ENCODE measurements at places on chromosomes 6 and 20.

- DNase-seq: no peak
These were observed 691 bp downstream of the ATRN start for GRCh38 chr20:3471397-3472021.

GRCh38 chr6:42996513-42996912 lies 12.1 kb downstream of the PPP2R5D start:
- DNase-seq: no peak

DNA sequence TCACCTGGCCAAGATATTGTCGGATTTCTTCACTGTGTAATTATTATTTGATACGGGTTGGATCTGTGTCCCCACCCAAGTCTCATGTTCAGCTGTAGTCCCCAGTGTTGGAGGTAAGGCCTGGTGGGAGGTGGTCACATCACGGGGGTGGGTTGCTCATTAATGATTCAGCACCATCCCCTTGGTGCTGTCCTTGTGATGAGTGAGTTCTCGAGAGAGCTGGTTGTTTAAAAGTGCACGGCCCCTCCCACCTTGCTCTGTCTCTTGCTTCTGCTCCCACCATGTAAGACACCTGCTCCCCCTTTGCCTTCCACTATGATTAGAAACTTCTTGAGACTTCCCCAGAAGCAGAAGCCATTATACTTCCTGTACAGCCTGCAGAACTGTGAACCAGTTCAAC lies 173.9 kb upstream of the PMEPA1 start:
- no peak for DNase-seq

DNA sequence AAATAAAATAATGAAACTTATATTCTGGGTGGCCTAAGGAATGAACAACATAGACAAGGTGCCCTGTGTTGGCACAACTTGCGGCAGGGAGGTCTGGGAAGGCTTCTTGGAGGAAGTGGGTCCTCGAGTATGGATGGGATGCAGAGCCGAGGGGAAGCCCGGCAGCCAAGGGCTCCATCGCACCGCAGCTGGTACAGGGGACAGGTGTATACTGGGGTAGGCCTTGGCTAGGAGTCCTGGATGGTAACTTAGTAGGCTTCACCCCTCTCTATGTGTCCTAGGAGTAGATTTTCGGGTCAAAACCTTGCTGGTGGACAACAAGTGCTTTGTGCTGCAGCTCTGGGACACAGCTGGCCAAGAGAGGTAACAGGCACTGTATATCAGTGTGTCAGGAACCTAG lies 28.0 kb downstream of the RAB44 start:
- no peak for DNase-seq

GRCh38 chr6:170278743-170279094 lies 12.2 kb downstream of the DLL1 start:
- DNase-seq: no peak

GRCh38 chr6:114785235-114786127 lies 442.7 kb upstream of the HS3ST5 start:
- no peak for DNase-seq

DNA sequence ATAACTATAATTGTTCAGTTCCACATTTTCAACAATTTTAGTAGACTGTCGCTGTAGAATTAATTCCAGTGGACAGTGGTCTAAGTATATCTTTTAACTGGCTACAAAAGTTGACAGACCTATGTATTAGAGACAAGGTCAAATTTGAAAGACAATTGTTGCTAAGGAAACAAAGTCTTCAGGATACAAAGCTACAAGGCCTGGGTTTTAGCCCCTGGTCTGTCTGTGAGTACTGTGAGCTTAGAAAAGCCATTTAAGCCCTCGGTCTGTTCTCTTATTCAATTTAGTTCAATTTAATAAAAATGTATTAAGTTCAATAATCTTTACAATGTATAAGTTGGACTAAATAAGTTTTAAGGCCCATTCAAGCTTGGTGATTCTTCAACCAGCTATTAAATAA lies 352.5 kb downstream of the HDGFL1 start:
- DNase-seq: no peak

GRCh38 chr6:105469946-105470345 lies 67.1 kb upstream of the PREP start:
- no peak for DNase-seq

DNA sequence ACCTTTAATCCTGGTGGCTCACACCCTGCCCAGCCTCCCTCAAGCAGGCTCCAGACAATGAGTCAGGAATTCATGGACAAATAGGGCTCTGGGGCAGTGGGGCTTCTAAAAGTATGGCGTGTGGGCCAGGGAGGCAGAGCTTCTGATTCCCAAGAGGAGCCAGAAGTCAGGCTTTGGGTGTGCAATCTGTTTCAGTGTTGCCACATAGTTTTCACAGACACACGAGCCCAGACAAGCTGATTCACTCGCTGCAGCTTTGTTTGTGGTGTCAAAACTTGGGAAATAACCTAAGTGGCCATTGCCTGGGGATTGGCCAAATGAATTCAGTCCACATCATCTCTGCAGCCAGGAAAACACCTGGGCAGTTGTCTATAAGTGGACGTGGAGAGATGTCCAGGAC lies 9.2 kb downstream of the PEDS1 start:
- no peak for DNase-seq

GRCh38 chr6:112935402-112936078 lies 588.4 kb downstream of the RFPL4B start:
- no peak for DNase-seq

DNA sequence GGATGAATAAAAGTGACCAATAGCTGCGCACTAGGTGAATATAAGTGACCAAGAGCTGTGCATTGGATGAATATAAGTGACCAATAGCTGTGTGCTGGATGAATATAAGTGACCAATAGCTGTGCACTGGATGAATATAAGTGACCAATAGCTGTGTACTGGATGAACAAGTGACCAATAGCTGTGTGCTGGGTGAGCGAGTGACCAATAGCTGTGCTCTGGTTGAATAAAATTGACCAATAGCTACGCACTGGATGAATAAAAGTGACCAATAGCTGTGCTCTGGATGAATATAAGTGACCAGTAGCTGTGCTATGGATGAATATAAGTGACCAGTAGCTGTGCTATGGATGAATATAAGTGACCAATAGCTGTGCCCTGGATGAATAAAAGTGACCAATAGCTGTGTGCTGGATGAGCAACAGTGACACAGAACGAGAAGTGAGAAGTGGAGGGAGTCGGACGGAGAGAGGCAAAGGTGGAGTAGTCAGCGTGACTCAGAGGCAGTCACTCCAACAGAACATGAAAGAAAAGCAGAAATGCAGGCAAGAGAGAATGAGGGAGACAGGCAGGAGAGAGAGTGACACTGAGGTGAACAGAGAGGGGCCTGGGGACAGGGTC lies 38.5 kb downstream of the RBM38 start:
- no peak for DNase-seq

DNA sequence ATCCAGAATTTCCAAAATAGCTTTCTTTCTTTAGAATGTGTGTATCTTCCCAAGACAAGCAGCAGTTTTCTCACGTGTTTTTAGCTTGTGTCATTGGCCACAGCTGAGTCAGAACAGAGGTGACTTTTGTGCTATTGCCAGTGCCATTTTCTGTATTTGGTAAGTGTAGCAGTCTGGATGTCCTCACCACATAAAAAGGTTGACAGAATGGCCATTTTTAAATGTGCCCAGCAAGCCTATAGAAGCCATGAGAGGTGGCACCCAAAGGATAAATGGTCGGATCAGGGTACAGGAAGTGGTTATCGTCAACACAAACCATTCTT lies 269.5 kb upstream of the HSF2 start:
- no peak for DNase-seq

DNA sequence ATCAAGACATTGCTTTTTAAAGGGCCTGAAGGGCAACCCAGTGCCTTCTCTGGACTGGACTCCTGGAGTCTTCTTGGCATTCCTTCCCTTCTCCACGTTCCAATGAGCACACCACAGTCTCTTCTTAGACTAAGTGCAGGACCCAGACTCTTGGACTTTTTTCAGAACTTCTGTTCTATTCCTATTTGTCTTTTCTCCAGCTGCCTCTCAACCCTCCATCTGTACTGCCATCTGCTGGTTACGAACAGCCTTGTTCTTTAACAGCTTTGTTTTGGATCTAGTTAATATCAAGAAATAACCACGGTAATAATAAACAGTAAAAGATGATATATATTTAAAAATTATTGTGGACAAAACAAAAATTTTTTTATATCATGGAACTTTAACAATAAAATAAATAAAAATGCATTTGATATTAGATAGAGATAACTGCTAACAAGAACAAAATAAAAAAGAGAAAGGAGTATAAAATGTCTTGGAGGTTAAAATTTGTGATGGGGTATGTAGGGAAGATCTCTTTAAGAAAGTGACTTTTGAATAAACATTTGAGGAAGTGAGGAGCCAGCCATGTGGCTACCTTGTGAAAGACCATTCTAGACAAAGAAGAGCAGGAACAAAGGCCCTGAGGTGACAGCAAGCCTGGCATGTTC lies 105.1 kb upstream of the HCRTR2 start:
- DNase-seq: no peak

GRCh38 chr20:2104236-2104635 lies 2.6 kb downstream of the STK35 start:
- DNase-seq: no peak

DNA sequence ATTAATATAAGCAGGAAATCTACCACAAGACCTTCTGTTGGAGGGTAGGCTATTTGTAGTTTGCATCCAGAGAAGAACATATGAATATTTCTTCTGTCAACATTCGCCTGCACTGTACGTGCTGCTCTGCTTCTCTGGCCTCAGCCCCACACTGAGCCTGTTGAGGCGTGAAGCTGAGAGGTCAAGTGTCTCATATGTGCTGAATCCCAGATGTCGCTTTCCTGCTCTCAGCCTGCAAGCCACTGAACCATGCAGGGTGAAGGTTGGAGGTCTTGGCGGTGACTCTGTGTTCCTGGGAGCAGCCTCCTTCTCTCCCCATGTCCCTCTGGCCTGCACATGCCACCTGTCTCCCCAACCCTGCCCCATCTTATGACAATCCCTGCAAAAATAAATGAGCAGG lies 83.6 kb downstream of the TMEM170B start:
- no peak for DNase-seq

- no peak for DNase-seq
These were observed 266.3 kb downstream of the EPM2A start for GRCh38 chr6:145469021-145469420.

DNA sequence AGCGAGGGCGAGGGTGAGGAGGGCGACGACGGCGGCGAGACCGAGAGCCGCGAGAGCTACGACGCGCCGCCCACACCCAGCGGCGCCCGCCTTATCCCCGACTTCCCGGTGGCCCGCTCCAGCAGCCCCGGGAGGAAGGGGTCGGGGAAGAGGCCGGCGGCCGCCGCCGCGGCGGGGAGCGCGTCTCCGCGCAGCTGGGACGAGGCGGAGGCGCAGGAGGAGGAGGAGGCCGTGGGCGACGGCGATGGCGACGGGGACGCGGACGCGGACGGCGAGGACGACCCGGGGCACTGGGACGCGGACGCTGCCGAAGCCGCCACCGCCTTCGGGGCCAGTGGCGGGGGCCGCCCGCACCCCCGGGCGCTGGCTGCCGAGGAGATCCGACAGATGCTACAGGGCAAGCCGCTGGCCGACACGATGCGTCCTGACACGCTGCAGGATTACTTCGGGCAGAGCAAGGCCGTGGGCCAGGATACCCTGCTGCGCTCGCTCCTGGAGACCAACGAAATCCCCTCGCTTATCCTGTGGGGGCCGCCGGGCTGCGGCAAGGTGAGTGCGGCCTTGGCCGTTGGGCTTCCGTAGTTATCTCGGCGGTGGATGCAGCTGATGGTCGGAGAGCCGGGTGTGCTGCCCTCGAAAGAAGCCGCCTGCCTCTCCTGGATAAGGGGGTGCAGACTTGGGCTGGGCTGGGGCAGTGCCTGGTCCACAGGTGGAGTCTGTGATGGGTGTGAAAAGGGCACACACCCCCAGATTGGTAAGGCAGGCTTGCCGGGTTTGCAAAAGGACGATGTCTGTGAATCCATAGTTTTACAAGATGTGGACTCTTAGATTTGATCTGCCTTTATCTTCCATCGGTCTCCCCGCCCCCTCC lies 938 bp downstream of the WRNIP1 start:
- no peak for DNase-seq

DNA sequence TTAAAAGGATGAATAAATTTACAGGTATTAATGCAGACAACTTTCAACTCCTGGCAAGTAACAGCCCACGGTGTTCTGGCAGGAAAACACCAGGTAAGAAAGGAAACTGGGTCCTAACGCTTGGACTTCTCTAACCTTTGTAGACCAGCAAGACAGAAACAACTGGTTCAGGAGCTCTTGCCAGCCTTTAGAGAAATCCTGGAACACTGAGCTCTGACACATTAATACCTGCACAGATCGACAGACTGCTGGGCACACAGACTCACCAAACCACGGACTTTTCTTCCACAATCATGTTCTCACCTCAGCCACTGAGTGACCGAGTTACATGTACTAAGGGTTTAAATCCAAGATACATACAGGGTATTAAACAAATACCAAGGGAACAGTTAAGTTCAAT lies 36.3 kb downstream of the GRIK2 start:
- no peak for DNase-seq

- no peak for DNase-seq
These were observed 40.4 kb downstream of the CD40 start for GRCh38 chr20:46158476-46158987.

GRCh38 chr6:82217018-82217586 lies 30.4 kb downstream of the IBTK start:
- no peak for DNase-seq

GRCh38 chr6:104700371-104701185 lies 159.1 kb downstream of the HACE1 start:
- no peak for DNase-seq

DNA sequence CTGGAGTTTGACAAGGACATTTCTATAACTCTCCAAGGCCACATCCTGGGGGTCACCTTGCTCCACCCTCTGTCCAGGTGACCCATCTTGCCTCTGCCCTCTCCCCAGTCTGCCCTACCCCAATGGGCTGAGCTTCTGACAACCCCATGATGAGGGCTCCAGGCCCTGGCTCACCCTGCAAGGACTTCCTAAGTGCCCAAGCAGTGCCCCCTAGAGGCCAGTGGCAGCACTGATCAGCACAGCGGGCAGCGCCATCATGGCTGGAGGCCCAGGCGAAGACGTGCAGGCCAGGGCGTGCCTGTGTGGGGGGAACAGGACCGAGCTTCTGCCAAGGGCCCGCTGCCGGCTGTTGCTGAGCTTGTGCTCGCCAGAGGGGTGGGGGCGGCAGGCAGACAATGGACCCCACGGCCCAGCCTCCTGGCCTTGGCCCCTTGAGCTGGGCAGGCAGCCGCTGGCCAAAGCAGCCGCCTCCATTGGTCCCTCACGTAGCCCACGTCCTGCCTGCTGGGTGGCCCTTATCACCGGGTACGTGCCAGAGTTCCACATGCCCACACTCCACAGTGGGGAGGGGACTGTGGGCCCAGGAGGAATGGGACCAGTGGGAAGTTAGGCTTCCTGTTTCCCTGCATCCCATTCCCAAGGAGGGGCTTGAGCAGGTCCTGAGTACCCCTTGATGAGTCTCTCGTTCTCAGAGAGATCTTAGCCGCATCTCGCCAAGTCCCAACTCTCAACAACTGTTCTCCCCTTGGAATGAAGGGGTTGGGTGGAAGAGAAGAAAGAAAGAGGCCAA lies 64.3 kb downstream of the MRPL14 start:
- DNase-seq: no peak

- DNase-seq: no peak
These were observed 39.0 kb downstream of the IL22RA2 start for GRCh38 chr6:137134483-137134882.

Data from stimulated activated CD8-positive, alpha-beta memory T cell treated with anti-CD3 and anti-CD28 coated beads, Interleukin-7, amount 100 ng/mL, for 1 hour (primary cell).